ENCODE measurements at places on chromosomes 6 and 20.
A peak's percentile ranks its signal among the peaks of the same experiment; 100 is the strongest.

GRCh38 chr6:37516076-37516919, 16.6 kb upstream of the CCDC167 start:
- DNase-seq, result peak; percentile 75

- no peak for DNase-seq
Measured at GRCh38 chr20:50221501-50222308, 31.1 kb downstream of the CEBPB start.

DNA sequence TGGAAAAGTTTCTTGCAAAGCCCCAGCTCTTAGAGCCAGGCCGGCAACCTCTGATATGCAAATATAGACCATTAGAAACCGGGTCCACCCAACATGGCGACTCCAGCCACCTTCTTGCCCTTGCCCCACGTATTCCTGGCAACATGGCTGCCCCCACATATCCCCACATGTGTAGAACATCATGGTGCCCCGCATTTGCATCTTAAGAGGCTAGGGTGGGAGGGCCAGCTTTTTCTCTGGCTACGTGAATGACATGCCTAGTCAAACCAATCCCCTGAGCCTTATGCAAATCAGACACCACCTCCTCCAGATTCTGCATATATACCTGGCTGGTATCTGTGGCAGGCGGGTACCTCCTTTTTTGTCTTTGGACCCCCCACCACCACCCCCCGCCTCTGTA, 106.1 kb upstream of the PTPRT start:
- DNase-seq, result no peak

DNA sequence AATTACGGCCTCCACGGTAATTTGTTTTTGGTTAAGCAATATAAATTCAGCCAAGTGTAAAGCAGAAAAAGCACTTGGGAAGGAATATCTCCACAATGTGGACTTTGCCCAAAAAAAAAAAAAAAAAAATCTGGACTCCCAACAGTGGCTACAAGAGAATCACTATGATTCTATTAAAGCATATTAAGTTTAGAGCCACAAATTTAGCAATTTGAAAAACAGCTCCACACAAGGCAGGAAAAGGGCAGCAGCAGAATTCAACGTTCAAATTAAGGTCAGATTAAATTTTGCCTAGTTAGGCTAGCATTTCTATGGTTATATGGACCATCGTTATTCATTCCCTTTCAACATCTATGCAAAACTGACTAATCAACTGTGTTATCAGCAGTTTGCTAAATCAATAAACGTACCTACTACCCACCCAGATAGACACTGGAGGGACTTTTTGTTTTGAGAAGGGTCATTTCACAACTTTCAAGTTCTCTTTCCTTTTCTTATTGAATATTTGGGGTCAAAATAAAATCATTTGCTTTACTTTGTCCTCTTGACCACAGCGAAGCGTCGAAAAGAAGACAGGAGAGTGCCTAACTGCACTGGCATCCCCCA, 1.0 kb downstream of the MCM9 start:
- no peak for DNase-seq

- DNase-seq, result peak; percentile 74
Measured at GRCh38 chr6:125584468-125584939, 164.9 kb upstream of the HEY2 start.

DNA sequence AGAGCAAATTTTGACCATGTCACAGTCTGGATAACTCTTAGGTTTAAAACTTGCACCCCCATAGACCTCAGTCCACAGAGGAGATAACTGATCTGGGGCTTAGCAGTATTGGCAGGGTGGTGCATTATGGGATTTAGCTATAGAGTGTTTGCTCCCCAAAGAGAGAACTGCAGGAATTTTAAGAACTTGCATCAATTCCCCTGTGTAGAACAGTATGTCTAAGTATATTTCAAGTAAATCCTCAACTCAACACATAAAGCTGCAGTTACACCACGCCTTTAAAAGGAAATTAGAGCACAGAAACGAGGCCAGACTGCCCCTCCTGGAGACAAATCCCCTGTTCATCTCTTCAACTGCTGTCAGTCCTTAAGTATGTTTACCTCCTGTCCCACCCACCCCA, 144.9 kb downstream of the TRMT11 start:
- no peak for DNase-seq

- DNase-seq, result no peak
Measured at GRCh38 chr6:133208183-133208755, 32.9 kb upstream of the EYA4 start.

- DNase-seq, result peak; percentile 45
Measured at GRCh38 chr6:31401403-31401802, 2.0 kb upstream of the MICA start.

- DNase-seq, result no peak
Measured at GRCh38 chr20:56592817-56593216, 36.3 kb upstream of the TFAP2C start.

- DNase-seq, result peak; percentile 88
Measured at GRCh38 chr6:134517145-134517658, 199.3 kb upstream of the SGK1 start.

DNA sequence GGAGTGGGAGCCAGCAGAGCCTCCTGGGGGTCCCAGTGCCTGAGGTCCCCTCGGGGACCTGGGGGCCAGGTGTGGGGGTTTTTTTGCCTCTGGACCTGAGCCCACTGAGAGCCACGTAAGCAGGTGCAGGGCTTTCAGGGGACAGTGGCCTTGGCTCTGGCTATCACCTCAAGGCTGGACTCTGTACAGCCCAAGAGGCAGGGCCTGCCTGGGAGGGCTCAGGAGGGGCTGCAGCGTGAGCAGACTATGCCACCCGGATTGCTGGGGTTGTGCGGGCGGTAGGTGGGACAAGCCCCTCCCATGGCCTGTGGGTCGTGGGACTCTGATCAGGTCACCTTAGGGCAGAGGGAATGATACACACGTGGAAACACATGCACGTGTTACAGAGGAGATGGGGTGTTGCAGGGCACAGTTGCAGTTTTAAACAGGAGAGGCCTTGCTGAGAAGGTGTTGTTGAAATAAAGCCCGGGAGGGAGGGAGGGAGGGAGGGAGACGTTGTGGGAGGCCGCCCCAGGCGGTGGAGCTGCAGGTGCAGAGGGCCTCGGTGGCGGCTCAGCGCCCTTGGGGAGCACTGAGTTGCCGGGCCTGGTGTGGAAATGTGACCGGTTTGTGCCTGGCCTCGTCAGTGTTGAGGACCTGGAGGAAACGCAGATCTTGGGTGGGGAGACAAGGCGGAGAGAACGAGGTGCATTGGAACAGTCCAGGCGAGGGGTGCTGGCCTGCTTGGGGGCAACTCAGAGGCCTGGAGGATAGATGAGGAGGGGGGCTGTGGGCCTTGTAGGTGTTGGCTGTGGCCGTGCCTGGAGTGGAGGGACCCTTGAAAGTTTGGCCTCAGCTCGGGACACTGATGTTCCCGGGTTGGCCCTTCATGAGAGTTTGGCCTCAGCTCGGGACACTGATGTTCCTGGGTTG, 2.3 kb downstream of the TCEA2 start:
- DNase-seq, result no peak

- no peak for DNase-seq
Measured at GRCh38 chr6:128743974-128744765, 138.8 kb upstream of the LAMA2 start.

GRCh38 chr6:135722679-135723078, 128.8 kb upstream of the PDE7B start:
- no peak for DNase-seq

DNA sequence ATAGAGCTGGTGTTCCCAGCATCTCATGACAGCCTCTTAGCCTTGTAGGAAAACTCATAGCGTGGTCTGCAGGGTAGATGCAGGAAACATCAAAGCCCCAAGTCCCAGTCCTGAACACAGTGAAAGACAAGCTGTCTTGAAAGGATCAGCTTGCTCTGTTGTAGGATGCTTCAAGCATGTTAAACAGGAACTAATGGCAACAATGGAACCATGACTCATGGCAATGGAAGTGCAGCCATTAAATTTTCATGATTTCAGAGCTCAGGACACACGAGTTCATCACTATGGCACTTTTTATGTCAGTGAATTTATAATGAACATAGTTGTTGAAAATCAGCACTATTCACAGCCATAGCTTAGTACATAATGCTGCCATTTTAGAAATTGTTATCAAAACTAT, 367.7 kb downstream of the KIF16B start:
- no peak for DNase-seq

DNA sequence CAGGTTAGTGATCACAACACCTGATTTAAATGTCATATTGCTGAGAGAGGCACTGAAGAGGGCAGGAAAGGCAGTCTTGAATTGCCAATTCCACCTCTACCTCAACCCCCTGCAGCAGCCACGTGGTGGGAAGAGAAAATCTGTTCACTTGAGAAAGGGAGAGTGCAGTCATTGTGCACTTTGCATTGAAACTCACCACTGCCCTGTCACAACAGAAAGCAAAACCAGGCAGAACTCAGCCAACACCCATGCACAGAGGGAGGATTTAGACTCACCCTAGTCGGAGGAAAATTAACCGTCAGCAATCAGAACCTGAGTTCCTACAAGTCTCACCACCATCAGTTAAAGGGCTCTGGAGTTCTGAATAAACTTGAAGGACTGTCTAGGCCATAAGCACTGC, 1040.2 kb downstream of the HACE1 start:
- DNase-seq, result no peak

DNA sequence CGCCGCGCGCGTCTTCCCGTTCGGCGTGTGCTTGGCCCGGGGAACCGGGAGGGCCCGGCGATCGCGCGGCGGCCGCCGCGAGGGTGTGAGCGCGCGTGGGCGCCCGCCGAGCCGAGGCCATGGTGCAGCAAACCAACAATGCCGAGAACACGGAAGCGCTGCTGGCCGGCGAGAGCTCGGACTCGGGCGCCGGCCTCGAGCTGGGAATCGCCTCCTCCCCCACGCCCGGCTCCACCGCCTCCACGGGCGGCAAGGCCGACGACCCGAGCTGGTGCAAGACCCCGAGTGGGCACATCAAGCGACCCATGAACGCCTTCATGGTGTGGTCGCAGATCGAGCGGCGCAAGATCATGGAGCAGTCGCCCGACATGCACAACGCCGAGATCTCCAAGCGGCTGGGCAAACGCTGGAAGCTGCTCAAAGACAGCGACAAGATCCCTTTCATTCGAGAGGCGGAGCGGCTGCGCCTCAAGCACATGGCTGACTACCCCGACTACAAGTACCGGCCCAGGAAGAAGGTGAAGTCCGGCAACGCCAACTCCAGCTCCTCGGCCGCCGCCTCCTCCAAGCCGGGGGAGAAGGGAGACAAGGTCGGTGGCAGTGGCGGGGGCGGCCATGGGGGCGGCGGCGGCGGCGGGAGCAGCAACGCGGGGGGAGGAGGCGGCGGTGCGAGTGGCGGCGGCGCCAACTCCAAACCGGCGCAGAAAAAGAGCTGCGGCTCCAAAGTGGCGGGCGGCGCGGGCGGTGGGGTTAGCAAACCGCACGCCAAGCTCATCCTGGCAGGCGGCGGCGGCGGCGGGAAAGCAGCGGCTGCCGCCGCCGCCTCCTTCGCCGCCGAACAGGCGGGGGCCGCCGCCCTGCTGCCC, 1.1 kb downstream of the SOX4 start:
- DNase-seq, result peak; percentile 79

DNA sequence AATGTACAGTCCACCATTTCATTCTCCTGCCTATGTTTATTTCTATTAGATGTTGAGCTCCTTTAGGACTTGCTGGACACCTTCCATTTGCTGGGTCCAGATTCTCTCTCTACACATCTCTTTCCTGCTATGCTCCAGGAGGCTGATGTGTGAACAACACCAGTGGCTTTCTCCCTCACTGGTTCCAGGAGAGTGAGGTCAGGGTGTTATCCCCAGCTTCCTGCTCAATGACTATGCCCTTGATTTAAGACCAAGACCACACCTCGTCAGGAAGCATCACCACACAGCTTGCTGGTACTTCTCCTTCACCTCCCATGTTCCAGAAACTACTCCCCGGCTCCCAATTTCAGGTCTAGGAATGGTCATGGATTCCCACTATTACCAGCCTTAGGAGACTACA, 31.3 kb upstream of the E2F3 start:
- no peak for DNase-seq

DNA sequence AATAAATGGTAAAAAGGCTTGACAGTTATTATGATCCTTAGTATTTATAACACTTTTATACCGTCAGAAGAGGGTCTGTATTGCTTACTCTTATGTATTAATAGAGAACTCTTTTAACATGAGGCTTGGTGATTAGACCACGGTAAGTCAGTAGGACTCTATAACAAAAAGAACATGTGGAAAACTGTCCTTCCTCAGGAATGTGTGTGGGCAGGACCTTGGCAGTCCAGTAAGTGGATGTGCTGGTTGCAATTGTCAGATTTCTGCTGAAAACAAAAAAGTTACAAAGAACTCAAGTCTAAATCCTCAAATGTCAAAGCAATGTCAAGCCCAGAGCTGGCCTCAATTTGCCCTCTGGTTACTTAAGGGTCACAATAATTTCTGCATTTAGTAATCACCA, 81.1 kb downstream of the PLCG1 start:
- no peak for DNase-seq

DNA sequence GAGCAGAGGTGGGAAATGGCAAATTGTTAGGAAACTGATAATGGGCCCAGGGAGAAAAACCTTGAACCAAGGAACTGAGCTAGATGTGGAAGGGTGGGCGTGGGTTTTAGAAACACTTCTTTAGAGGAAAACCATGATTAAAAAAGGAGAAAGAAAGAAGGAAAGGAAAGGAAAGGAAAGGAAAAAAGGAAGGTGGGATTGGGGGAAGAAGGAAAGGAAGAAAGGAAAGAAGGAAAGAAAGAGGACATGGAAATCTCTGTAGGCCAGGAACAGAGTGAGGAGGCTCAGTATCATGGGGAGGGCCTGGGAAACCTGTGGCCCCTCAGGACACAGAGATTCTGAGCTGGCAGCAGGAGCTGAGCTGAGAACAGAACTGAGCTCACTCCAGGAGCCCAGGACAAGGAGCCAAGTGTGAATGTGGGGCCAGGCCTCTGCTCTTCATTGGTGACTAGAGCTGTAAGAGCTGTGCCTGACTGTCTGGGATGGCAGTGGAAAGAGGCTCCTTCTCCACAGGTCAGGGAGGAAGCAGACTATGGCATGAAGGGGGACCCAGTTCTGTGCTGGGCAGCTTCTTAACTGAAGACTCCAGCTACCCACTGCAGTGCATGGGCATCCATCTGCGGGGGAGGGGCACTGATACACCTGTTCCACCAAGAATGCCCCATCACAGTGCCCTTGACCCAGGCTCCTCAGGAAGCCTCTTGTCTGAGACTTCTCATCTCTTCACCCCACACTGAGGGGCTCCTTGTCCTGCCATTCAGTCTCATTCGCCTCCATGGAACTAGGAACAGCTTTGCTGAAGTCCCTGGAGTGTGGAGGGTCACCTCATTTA, 116.1 kb upstream of the BACH2 start:
- no peak for DNase-seq

GRCh38 chr20:33284284-33284683, 1.3 kb downstream of the BPIFB1 start:
- DNase-seq, result no peak

DNA sequence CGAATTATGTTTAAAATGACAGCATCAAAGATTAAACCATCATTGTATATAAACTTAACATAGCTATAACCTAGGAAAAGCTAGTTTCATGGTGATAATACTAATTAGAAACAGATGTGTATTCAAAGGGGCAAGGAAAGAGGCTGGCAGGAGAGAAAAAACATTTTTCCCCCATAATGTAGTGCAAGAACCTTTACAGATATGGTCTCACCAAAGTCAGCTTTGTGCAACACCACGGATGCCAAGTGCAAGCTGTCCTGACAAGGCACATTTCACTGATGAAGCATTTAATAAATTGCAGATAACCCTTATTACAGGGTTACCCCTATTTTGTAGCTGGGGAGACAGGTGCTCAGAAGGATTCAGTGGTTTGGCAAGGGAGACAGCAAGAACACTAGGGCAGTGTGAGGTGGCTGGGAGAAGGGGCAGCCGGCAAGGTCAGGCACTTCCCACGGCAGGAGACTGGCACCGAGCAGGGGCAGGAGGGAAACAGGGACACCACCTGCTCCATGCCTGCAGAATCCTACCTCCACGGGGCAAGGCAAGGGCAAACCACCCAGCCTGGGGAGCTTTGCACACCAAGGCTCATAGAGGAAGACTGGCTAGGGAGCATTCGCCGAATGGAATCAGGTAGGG, 6.5 kb downstream of the RPS6KA2 start:
- no peak for DNase-seq

Measured in left ventricle myocardium superior (tissue), 1 donor.